ENCODE measurements at places on chromosomes 2 and 18.

- DNase-seq = peak; percentile 72
Observed at GRCh38 chr18:524466-524865, 24.0 kb upstream of the COLEC12 start.

GRCh38 chr2:21860907-21861306 lies 737.1 kb downstream of the TDRD15 start:
- no peak for DNase-seq

DNA sequence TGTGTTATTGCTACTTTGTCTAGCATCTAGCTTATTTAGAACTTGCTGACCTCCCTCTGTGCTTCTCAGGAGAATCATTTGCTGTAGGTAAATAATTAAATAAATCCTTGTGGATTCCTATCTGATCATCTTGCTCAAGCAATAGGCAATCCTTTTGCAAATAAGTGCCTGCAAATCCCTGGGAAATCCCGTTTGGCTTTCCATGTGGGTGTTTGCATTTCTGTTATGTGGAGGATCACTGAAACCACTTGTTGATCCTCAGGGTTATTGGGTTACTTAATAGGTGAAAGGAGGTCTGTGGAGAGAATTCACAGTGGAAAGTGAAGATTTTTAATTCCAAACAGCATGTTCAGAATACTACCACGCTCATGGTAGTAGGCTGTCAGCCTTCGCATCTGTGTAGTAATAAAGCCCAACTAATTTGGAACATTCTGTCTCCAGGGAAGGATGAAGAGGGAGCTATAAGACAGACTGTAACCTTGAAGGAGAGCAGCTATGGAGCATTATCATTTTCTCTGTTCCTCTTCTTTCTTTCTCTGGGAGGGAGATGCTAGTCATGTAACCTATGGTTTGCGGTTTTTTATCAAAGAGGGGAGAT lies 72.5 kb downstream of the GULP1 start:
- no peak for DNase-seq

GRCh38 chr2:38650717-38651116 lies 15.2 kb upstream of the GALM start:
- DNase-seq = no peak

- peak; percentile 94 for DNase-seq
Observed at GRCh38 chr2:188853307-188853706, 120.9 kb upstream of the COL3A1 start.

DNA sequence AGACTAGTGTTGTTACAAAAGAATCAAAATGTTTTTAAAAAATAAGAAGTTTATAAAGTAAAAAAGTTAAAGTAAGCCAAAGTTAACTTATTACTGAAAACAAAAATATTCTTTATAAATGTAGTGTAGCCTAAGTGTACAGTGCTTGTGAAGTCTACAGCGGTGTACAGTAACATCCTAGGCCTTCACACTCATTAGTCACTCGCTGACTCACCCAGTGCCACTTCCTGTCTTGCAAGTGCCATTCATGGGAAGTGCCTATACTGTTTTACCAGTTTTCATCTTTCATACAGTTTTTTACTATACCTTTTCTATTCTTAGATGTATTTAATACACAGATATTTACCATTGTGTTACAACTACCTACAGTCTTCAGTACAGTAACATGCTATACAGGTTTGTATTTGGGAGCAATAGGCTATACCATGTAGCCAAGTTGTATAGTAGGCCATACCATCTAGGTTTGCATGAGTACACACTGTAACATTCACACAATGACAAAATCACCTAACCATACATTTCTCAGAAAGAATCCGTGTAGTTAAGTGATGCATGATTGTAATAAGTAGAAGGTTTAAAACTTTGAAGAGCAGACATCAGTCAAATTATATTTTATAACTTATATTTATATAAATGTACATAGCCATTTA lies 13.4 kb downstream of the SERPINB7 start:
- DNase-seq = peak; percentile 61

- no peak for DNase-seq
Observed at GRCh38 chr2:233977296-233977837, 60.2 kb downstream of the TRPM8 start.

DNA sequence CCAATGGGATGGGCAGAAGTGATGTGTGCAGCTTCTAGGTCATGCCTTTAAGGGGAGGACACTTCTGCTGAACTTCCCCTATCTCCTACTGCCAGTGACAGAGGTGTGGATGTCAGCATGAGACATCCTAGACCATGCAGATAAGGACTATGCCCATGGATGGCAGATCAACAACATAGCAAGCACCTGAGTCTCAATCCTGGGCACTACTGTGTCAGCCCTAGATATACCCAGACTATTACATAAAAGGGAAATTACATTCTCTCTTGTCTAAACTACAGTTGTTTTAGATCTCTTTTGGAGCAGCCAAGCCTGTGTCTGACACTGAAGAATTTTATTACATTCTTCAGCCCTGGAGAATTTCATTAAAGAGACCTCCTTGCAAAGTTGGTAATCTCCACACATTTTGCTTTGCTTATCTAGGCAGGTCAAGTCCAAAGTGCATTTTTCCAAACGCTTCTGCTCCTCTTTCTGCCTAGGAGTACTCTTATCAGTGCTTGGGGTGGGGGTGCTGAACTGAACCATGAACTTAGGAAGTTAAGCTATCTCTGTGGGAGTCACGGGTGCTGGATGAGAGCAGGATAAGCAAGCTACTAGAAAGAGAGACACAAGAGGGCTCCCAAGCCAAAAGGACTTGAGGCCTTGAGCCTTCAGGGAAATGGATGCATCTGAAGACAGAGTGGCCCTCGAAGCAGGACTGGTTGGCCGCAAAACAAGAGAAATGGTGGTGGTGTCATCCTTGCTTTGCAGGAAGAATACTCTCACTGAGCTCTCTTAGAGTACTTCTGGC lies 95.2 kb upstream of the SPRED2 start:
- DNase-seq = no peak

- DNase-seq = no peak
Observed at GRCh38 chr2:27204566-27204965, 7.3 kb upstream of the ATRAID start.

GRCh38 chr2:215557701-215558100 lies 121.8 kb upstream of the FN1 start:
- DNase-seq = no peak

- peak; percentile 43 for DNase-seq
Observed at GRCh38 chr2:200812122-200813022, 662 bp downstream of the BZW1 start.

- DNase-seq = no peak
Observed at GRCh38 chr18:76493213-76494161, 1.6 kb downstream of the ZNF516 start.

DNA sequence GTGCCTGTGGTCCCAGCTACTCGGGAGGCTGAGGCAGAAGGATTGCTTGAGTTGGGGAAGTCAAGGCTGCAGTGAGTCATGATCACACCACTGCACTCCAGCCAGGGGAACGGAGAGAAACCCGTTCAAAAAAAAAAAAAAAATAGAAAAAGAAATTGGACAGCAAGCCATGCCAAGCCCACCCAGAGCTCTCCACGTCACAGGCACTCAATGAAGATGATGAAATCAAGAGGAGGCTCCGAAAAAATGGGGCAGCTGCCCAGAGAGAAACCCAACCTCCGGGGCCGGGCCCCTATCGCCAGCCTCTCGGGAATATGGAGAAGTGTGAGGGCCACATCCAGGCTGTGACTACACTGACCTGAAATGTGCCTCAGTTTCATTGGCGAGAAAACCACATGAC lies 40.0 kb downstream of the BIN1 start:
- no peak for DNase-seq

GRCh38 chr2:235414422-235414821 lies 79.4 kb upstream of the AGAP1 start:
- no peak for DNase-seq

DNA sequence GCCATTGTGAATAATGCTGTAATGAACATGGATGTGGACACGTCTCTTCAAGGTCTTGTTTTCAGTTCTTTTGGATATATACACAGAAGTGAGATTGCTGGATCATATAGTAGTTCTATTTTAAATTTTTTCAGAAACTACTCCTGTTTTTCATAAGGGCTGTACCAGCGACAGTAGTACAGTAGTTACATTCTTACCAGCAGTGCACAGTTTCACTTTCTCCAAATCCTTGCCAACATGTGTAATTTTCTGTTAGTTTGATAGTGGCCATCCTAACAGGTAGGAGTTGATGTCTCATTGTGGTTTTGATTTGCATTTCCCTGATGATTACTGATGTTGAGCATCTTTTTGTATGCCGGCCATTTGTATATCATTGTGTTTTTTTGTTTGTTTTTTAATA lies 81.7 kb downstream of the EPC2 start:
- no peak for DNase-seq

GRCh38 chr2:170224692-170225294 lies 46.8 kb downstream of the MYO3B start:
- DNase-seq = no peak

DNA sequence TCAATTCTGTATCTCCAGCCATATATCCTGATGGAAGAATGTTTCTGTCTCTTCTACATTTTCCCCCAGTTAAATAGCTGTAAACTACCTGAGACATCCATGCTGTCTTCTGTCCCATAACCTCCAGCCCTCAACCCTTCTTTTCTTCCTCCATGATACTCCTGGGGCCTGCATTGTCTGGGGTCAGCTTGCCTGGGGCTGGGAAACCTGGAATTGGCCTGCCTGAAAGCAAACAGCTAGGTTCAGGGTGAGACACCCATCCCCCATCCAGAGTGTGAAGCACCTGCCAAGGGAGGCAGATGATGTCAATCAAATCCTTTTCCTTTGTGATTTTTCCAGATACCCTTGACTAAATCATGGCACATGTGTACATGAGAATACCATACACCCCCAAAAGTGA lies 313.7 kb upstream of the MGAT5 start:
- DNase-seq = no peak

GRCh38 chr2:240351826-240352426 lies 83.5 kb upstream of the GPC1 start:
- no peak for DNase-seq

DNA sequence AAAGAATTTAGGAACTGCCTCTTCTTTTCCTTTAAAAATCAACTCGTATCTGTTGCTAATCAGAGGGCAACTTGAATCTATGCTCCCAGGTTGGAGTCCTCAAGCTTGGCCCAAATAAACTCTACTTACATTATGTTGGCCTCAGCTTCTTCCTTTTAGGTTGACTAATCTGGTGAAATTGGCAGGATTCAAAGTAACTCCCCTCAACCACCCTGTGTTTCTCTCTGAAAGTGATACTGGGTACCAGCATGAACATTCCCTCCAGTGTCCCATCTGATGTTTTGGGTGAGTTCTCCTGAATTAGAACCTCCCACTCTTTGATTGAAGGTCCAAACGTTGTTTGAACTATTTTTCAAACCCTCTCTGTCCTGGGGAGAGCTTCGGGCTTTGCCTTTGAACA lies 41.3 kb upstream of the MSH6 start:
- no peak for DNase-seq

- DNase-seq = no peak
Observed at GRCh38 chr2:189610700-189611099, 30.1 kb upstream of the SLC40A1 start.

DNA sequence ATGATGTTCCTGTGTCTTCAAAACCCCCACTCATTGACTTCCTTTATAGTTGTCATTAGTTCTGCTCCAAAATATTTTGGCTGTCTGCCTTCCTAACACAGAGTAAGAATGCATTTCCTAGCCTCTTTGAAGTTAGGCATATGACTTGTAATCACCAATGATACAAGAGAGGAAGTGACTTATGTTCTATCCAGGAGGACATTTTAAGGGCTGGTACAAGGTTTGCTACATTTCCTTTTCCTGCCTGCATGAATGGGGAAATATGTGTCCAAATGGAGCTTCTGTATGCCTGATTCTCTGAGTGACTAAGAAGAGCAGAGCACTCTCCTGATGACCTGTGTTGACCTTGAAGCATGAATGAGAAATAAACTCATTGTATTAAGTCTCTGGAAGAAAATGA lies 115.1 kb downstream of the PLCL1 start:
- no peak for DNase-seq

- peak; percentile 44 for DNase-seq
Observed at GRCh38 chr2:60483401-60483800, 70.1 kb downstream of the BCL11A start.

- DNase-seq = peak; percentile 51
Observed at GRCh38 chr2:112156152-112156986, 18.2 kb downstream of the FBLN7 start.

DNA sequence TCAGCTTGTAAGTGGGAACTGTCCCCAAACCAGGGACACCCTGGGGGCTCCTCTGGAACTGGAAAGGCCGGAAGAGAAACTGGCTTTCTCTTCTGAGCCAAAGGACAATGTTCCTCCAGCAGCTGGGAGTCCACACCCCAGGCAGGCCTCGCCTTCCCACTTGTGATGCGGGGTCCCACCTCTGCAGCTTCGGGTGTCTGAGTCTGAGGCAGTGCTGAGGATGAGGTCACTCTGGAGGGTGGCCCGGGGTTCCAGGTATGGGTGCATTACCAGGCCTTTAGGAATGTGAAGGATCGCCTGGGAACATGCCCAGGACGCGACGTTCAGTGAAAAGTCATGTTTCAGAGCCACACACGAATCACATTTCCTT lies 18.2 kb upstream of the BOK start:
- no peak for DNase-seq

GRCh38 chr2:40094451-40094850 lies 315.4 kb upstream of the THUMPD2 start:
- DNase-seq = no peak

DNA sequence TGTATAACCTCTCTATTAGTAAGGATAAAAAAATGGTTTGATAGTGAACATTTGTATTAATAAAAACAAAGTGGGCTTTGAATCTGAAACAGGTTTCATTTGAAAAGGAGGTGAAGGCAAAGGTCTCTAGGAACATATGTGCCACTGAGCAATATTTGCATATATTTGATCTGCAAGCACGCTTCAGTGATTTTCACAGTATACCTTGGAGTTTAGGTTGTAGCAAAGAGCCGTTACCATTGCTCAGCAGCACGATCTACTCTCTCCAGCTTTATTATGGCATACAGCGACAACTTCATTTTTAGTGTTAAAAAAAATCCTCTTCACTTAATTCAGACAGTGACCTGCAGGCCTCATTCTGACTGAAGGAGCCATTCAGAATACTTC lies 75.8 kb upstream of the ZEB2 start:
- no peak for DNase-seq

DNA sequence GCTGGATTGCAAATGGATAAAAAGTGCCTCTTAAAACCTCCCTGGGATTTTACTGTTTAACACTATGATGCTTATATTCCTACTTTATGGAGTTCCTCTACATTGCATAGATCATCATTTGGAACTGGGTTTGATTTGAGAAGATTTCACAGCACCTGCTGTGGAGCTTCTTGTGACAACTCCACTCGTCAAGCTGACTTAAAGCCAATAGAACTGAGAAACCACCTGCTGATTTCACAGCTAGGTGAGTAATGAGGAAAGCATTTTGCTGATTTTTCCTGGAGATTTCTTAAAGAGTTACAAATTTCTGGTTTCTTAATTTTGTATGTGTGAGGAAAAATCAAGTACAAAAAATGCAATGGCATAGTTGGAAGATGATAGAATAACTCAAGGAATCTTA lies 739.1 kb upstream of the LRRTM1 start:
- no peak for DNase-seq
